ENCODE measurements at places on chromosomes 13 and 19. TPM values are rescaled to one million over a fixed set of nuclear protein-coding genes. Genes with fewer than 3 reads are reported as not detected.
A peak's percentile ranks its signal among the peaks of the same experiment; 100 is the strongest.

DNA sequence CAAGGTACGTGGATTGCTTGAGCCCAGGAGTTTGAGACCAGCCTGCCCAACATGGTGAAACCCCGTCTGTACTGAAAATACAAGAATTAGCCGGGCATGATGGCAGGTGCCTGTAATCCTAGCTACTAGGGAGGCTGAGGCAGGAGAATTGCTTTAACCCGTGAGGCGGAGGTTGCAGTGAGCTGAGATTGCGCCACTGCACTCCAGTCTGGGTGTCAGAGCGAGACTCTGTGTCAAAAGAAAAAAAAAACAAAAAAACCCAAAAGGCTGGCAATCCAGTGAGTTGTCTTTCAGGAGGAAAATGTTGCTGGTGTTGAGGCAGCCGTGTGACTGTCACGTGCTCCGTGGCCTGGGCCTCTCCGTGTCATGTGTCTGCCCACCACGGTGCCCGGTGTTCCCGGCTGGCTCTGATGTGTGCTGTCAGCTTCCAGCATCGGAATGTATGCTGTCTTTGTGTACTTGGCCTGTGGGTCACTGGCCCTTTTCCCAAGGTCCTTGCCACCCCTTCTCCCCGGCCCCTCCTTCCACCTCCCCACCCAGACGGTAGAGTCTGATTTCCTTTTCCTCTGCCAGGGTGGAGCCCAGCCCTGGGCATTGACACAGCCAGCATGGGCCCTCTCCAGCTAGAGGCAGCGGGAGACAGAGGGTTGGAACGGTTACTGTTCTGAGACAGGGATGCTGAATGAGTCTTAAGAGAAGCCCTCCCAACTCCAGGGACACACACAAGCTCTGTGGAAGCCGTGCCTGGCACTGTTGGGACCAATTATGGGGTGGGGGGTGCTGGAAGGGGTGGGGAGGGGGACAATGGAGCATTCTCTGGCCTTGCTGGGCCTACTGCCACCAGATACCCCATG is 7.2 kb upstream of the TUBB4A start:
- DNase-seq: no peak

- no peak for DNase-seq
Observed at GRCh38 chr13:94020833-94021232, 458.6 kb downstream of the DCT start.

GRCh38 chr19:7657131-7657751 is 11.6 kb upstream of the RETN start:
- no peak for DNase-seq

GRCh38 chr13:50376895-50377575 is 361.8 kb downstream of the KCNRG start:
- no peak for DNase-seq

- no peak for DNase-seq
Observed at GRCh38 chr13:105848494-105848893, 687.0 kb downstream of the EFNB2 start.

GRIN2D gene
- 1.2 TPM for total RNA-seq

ZNF527 gene
- total RNA-seq: 5.8 TPM

GRCh38 chr13:36713887-36714286 is 40.1 kb downstream of the SERTM1 start:
- DNase-seq: no peak

DNA sequence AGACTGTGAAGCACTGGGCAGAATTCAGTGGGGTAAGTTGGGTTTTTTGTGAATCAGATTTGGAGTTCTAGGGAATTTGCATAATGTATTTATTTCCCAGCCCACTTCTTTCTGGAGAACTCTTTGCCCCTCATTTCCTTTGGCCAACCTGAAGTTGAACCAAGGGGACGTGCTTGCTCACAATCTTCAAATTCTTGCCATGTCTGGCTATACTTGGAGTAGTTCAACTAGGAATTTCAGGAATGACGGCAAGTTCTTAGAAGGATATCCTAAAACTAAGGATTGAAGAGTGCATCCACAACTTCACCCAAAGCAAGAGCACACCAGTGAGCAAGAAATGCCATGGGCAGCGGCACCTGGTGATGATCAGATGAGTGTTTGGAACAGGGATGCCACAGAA is 88.5 kb downstream of the TEX26 start:
- DNase-seq: no peak

DNA sequence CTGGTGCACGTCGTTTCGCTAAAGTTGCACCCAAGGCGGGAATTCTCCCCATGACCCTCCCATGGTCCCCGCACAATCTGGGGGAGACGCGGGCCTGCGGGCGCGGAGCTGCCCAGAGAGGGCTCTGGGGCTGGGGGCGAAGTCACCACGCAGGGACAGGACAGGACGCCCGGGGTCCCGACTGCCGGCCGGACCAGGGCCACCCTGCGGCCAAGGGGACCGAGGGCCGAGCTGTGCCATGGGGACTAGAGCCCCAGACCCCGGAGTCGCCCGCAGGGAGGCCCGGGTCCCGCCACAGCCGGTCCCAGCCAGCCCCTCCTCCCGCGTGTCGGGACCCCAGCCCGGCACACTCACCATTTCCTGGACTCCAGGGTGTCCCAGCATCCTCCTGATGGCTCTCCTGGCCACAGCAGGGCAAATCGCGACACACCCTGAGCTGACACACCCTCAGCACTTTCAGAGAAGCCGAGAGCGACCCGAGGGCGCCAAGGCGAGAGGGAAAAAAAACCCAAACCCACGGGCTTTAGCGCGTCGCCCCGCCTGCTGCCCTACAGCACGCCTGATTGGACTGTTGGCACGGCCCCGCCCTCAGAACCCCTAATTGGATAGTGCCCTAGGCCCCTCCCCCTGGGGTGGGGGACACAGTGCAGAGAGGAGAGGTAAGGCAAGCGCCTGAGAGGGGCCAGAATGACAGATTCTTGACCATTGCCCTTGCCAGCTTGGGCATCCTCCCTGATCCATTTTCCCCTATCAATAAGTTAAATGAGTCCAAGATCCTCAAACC is 28.6 kb downstream of the ZNF44 start:
- no peak for DNase-seq

- DNase-seq: no peak
Observed at GRCh38 chr19:53007200-53007599, 6.5 kb upstream of the ERVV-1 start.

- no peak for DNase-seq
Observed at GRCh38 chr19:602391-603301, 13.0 kb downstream of the HCN2 start.

FCHO1 gene
- total RNA-seq: 0.56 TPM

TBXA2R gene
- total RNA-seq: 0.30 TPM

DNA sequence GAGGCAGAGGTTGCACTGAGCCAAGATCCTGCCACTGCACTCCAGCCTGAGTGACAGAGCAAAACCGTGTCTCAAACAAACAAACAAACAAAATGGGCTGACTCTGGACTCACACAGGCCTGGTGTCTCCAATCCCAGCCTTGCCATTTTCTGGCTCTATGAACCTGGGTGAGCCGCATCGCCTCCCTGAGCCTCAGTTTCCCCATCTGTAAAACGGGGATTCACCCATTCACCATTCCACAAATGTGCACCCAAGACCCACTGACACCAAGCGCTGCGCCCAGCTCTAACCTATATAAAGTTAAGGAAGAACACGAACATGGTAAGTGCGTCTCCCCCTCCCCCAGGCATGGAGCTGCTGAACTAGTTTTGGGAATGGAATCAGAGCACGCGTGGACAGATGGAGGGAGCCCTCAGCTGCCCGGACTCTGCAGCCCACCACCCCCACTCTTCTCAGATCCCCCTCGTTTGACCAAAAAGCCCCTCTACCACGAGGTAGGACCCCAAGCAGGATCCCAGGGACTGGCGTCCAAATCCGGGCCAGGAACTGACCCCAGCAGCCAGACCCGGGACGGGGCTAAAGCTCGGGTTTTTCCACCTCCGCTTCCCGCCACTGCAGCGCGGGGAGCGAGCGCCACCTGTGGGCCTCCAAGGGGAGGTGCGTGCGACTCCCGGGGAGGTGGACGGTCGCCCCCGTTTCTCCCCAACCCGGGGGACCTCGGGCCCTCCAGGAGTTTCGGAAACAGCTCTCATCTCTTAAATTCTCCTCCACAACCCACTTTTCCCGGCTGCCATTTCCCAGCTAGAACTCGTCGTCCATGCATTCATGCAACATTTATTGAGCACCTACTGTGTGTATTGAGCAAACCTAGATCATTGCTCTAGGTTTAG is 33.0 kb upstream of the ADGRE5 start:
- DNase-seq: peak; percentile 89

IL12RB1 gene
- total RNA-seq: 0.50 TPM

- no peak for DNase-seq
Observed at GRCh38 chr19:21094347-21095025, 12.5 kb downstream of the ZNF714 start.

DNA sequence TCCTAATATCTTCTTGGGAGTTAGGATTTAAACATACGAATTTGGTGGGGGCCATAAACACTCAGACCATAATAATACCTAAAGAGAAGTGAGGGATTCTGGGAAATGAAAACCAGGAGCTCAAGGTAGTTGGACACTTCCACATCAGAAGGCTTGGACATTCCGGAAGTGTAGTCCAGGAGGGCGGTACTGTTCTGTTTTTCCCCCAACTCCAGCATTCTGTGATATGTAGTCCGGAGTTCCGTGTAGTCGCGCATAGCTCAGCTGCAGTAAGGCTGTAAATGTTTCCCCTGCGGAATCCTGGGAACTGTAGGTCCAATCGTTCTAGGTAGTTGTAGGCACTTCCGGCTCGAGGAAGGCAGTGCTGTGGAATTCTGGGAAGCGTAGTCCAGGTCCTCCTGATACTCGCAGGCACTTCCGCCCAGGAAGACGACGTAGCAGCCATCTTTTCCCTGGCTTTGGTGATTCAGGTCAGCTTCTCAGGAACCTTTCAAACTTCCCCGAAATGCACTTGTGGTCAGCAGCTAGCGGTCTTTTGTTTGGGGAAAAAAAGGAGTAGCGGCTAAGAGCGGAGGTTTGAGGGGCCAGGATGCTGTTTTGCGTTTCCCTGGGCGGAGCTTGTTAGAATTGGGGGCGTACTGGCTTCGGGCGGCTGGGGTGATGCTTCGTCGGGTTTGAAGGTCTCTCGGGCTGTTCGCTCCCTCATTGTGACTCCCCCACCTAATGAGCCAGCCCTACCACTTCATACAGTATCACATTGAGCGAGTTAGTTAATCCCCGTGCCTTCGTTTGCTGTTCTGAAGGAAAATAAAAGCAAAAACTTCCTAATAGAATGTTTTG is at the start of gene ZNF226:
Gene ZNF226, plus strand, starts transcription at position 428 of the 840 bp plus-strand sequence. CDS start 4,981 bp downstream, outside the sequence.
- peak; percentile 95 for DNase-seq

- no peak for DNase-seq
Observed at GRCh38 chr13:34417896-34418295, 524.2 kb upstream of the NBEA start.

TNFSF9 gene
- 1.5 TPM for total RNA-seq

GRCh38 chr19:14796021-14796420 is 17.7 kb upstream of the ADGRE2 start:
- no peak for DNase-seq

GRCh38 chr13:109642358-109642757 is 144.0 kb downstream of the IRS2 start:
- no peak for DNase-seq

TMC4 gene
- 2.0 TPM for total RNA-seq

NOTCH3 gene
- total RNA-seq: 200 TPM

DNA sequence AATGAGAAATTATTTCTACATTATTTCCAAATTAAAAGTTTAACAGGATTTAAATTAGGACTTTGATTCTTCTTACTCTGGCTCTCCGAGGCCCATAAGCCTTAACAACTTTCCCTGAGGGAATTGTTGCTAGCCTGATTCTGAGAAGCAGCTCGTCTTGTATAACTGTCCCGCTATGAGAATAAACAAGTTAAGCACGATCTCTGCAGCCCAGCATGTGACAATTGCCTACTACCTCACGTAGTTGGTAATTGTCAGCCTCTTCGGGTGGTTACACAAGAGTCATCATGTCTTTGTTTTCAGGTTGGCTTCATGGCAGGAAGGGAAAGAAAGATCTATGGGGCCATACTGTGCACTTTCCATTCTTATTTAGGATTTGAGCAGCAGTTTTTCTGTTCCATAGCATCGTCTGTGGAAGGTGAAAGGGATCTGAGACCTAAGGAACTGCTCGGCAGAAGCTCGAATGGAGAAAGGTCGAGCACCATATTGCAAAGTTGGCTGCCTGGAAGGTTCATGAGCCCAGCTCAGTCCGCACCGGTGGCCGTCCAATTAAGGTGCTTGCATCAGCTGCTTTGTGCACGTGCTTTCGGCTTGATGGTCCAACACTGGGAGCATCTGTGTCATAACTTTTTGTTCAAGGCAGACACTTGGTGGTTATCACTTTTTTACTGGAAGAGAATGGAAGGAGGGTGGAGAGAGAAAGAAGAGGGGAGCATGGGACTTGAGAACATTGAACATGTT is 1.8 kb upstream of the STARD13 start:
- no peak for DNase-seq

LPAR6 gene
- total RNA-seq: 13.0 TPM

GRCh38 chr13:112615391-112615790 is 27.4 kb upstream of the TUBGCP3 start:
- peak; percentile 74 for DNase-seq

PODNL1 gene
- total RNA-seq: 2.4 TPM

UBL3 gene
- 26.0 TPM for total RNA-seq

Measured in osteocyte (in vitro differentiated cells).